ENCODE measurements at places on chromosomes 7 and 10.

GRCh38 chr7:46830-47140, 145.6 kb upstream of the FAM20C start:
- DNase-seq, result no peak
- H3K4me1 ChIP-seq, result no peaks in the 10 kb centered on the region
- no peak overlapping the region for H3K27ac ChIP-seq
- no peak overlapping the region for H3K4me3 ChIP-seq
- H3K27me3 ChIP-seq, result no peaks in the 10 kb centered on the region
- no peaks in the 10 kb centered on the region for H3K36me3 ChIP-seq

DNA sequence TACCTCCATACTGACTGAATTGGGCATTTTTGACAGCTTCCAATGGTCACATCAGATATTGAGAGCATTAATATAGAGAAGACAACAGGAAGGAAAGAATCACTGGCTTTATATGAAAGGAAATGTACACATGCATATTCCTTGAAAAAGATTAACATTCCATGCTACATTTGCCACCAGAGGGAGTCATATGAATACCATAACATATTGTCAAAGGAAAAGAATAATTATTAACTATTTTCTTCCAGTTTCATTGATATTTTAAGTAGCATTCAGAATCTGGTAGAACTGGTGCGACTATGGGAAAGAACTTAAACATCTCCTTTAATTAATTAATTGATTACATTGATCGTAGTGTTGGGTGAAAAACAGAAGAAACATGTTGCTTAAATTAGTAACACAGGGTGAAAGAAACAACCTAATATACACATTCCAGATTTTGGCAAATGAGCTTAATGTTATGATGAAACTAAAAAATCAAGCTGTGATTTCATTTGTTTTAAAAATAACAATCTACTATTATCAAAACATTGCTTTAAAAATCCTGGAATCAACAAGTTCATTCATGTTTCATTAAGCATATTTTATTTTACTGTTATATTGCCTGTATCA, 71.5 kb downstream of the GPR85 start:
- H3K27me3 ChIP-seq, result no peaks in the 10 kb centered on the region
- H3K4me1 ChIP-seq, result no peaks in the 10 kb centered on the region
- no peak for DNase-seq
- H3K27ac ChIP-seq, result no peak overlapping the region
- H3K36me3 ChIP-seq, result no peaks in the 10 kb centered on the region

- no peaks in the 10 kb centered on the region for H3K36me3 ChIP-seq
- no peak for DNase-seq
- H3K27me3 ChIP-seq, result no peaks in the 10 kb centered on the region
Measured at GRCh38 chr10:987620-987869, 689 bp upstream of the GTPBP4 start.

GRCh38 chr10:115417585-115418265, 324.6 kb downstream of the ATRNL1 start:
- DNase-seq, result no peak
- no peaks in the 10 kb centered on the region for H3K4me1 ChIP-seq
- H3K4me3 ChIP-seq, result no peak overlapping the region
- H3K27ac ChIP-seq, result no peak overlapping the region

GRCh38 chr10:60388709-60389301, 870 bp downstream of the ANK3 start:
- no peaks in the 10 kb centered on the region for H3K36me3 ChIP-seq
- DNase-seq, result no peak
- H3K4me3 ChIP-seq, result no peak overlapping the region
- H3K4me1 ChIP-seq, result peaks cover 8% of the 10 kb centered on the region

DNA sequence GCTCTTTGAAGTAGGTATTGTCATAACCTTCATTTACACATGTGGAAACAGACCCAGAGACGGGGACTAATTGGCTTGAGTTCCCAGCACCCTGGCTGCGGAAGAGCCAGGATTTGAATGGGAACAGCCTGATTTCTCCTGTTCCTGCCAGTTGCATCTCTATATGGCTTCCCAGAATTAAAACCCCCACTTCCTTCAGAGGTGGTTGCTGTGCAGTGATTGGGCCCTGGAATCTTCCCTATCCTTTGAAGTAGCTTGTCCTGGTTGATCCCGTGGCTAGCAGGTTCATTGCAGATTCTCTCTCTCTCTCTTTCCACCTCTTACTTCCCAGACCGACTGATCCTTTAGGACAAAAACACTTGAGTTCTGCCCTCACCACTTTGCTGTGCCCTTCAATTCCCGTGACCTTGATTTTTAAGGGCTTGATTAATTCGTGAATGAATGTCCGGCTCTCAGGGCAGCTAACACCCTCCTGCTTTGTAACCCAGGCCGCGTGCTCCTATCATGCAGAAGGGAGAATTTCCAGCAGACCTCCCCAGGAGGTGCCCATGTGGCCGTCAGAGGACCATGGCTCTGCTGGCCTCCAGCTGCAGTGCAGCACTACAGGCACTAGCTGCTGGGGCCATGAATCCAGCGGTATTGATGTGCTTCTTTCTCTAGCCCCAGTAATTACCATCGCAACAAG, 120.6 kb upstream of the AGK start:
- no peak overlapping the region for H3K4me3 ChIP-seq
- no peaks in the 10 kb centered on the region for H3K27me3 ChIP-seq
- no peaks in the 10 kb centered on the region for H3K36me3 ChIP-seq
- H3K27ac ChIP-seq, result no peak overlapping the region

GRCh38 chr10:45997994-45998763, 25.9 kb downstream of the TIMM23 start:
- no peak for DNase-seq
- H3K4me1 ChIP-seq, result no peaks in the 10 kb centered on the region

DNA sequence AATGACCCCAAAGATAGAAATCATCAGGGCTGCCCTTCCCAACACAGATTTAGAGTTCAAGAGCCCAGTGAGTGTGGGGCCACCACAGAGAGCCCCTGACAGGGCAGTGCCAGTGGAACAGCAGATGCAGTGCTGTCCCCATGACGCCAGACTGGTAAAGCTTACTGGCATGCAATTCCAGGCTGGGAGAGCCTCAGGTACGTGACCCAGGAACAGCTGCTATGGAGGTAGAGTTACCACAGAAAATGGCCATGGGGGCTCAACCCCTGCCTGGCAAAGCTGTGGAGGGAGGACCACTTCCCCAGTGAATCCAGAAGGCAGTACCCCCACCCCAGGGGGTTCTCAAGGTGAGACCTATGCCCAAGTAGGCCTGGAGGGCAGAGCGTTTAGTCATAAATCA, 228.5 kb downstream of the POLR1F start:
- no peaks in the 10 kb centered on the region for H3K4me1 ChIP-seq
- no peak for DNase-seq
- H3K27ac ChIP-seq, result no peak overlapping the region
- H3K4me3 ChIP-seq, result no peak overlapping the region

- H3K4me3 ChIP-seq, result no peak overlapping the region
- H3K36me3 ChIP-seq, result no peaks in the 10 kb centered on the region
Measured at GRCh38 chr7:124101173-124101768, 68.4 kb upstream of the TMEM229A start.

GRCh38 chr10:108052981-108053380, 888.5 kb upstream of the SORCS1 start:
- H3K27ac ChIP-seq, result no peak overlapping the region
- no peaks in the 10 kb centered on the region for H3K4me1 ChIP-seq
- no peak for DNase-seq
- H3K36me3 ChIP-seq, result no peaks in the 10 kb centered on the region
- no peak overlapping the region for H3K4me3 ChIP-seq

DNA sequence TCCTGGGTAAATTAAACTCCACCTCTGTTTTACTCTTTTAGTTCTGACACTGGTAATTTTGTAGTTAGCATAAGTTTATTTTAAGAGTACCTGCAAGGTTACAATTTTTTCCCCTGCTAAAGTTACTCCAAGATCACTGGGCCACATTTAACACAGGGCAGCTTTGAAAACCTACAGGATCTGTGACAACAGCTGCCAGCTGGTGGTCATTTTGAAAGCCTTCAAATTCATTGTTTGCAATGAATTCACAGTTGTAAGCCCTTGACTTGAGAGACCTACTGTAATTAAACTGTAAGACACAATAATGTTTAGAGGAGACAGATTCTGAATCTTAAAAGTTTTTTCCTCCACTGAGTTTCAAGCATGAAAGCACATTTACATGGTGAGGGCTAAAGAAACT, 129.6 kb downstream of the CNOT4 start:
- no peak overlapping the region for H3K4me3 ChIP-seq
- no peak overlapping the region for H3K27ac ChIP-seq
- no peak for DNase-seq
- H3K27me3 ChIP-seq, result no peaks in the 10 kb centered on the region
- no peaks in the 10 kb centered on the region for H3K36me3 ChIP-seq
- H3K4me1 ChIP-seq, result no peaks in the 10 kb centered on the region

GRCh38 chr10:98556061-98556460, 109.3 kb upstream of the HPS1 start:
- no peaks in the 10 kb centered on the region for H3K4me1 ChIP-seq
- no peak for DNase-seq
- no peak overlapping the region for H3K4me3 ChIP-seq
- H3K27me3 ChIP-seq, result no peaks in the 10 kb centered on the region
- H3K27ac ChIP-seq, result no peak overlapping the region
- no peaks in the 10 kb centered on the region for H3K36me3 ChIP-seq

- no peak overlapping the region for H3K4me3 ChIP-seq
- no peaks in the 10 kb centered on the region for H3K4me1 ChIP-seq
- no peaks in the 10 kb centered on the region for H3K36me3 ChIP-seq
- H3K27ac ChIP-seq, result no peak overlapping the region
- no peak for DNase-seq
Measured at GRCh38 chr10:106816318-106817085, 348.0 kb downstream of the SORCS1 start.

GRCh38 chr7:121519548-121520521, 123.7 kb upstream of the FAM3C start:
- no peaks in the 10 kb centered on the region for H3K4me1 ChIP-seq
- no peaks in the 10 kb centered on the region for H3K27me3 ChIP-seq
- no peaks in the 10 kb centered on the region for H3K36me3 ChIP-seq
- DNase-seq, result no peak

GRCh38 chr10:97676770-97677581, 10.1 kb downstream of the AVPI1 start:
- no peak overlapping the region for H3K4me3 ChIP-seq
- H3K27me3 ChIP-seq, result no peaks in the 10 kb centered on the region
- peak overlapping the region; percentile 27 for H3K27ac ChIP-seq
- no peak for DNase-seq

DNA sequence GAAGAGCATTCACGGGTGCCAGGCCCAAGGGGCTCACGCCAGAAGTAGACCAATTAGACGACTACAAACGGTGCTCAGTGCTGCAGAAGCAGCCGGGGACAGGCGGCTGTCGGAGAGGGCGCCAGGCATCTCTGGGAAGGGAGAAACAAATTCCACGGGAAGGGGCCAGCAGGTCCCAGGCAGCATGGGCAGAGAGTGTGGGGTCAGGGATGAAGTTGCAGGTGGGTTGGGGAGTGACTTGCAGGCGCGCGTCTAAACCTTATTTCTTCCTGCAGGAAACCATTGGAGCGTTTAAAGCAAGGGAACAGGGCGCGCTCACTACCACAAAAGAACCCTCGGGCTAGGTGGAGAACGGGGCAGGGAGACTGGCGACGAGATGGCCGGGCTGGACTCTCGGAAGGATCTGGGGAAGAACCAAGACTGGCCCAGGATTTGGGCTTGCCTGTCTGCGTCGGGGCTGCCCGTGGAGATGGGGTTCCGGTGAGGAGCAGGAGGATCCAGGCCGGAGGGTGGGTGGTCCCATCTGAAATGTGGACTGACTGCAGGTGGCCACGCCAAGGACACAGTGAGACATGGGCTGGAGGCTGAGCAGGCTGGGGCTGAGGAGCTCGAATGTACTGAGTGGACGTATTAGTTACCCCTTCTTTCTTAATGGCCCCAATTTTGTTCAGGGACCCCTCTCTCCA, 116.3 kb upstream of the DIP2C start:
- no peaks in the 10 kb centered on the region for H3K27me3 ChIP-seq
- no peaks in the 10 kb centered on the region for H3K36me3 ChIP-seq
- no peak overlapping the region for H3K4me3 ChIP-seq
- DNase-seq, result no peak
- H3K27ac ChIP-seq, result no peak overlapping the region

- no peak for DNase-seq
- H3K36me3 ChIP-seq, result no peaks in the 10 kb centered on the region
- H3K27me3 ChIP-seq, result no peaks in the 10 kb centered on the region
- no peak overlapping the region for H3K27ac ChIP-seq
- H3K4me3 ChIP-seq, result no peak overlapping the region
Measured at GRCh38 chr10:118496525-118496924, 98.9 kb downstream of the PRLHR start.

DNA sequence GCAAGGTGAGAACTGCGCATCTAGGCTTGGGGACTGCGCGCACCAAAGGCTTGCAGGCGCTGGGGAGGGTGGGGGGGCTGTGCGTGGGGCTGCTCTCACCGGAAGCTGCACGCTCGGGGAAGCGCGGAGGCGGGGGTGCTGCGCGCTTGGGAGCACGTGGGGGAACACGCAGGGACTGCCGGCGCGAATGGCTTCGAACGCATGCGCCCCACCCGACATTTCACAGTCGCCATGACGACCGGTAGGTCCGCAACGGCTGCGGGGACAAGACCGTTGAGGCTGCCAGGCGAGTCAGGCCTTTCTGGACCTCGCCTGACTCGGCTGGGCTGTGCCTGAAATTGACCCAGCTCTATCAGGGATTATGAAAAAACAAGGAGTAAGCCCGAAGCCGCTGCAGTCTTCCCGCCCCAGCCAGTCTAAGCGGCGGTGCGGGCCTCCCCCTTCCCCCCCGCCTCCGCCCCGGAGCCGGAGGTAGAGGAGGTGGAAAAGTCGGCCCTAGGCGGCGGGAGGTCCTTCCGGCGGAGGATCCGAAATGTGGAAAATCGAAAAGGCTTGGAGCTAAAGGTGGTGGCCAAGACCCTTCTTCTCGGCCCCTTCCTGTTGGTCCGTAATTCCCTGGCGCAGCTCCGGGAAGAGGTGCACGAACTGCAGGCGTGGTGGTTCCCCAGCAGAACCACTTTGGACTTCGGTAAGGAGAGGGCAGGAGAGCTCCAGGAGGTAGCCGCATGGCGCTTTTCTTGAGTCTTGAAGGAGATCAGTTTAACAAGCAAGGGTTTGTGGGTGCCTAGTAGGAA, 34.9 kb upstream of the STEAP1 start:
- no peak for DNase-seq
- peaks cover 13% of the 10 kb centered on the region for H3K4me1 ChIP-seq
- peak overlapping the region; percentile 41 for H3K4me3 ChIP-seq

DNA sequence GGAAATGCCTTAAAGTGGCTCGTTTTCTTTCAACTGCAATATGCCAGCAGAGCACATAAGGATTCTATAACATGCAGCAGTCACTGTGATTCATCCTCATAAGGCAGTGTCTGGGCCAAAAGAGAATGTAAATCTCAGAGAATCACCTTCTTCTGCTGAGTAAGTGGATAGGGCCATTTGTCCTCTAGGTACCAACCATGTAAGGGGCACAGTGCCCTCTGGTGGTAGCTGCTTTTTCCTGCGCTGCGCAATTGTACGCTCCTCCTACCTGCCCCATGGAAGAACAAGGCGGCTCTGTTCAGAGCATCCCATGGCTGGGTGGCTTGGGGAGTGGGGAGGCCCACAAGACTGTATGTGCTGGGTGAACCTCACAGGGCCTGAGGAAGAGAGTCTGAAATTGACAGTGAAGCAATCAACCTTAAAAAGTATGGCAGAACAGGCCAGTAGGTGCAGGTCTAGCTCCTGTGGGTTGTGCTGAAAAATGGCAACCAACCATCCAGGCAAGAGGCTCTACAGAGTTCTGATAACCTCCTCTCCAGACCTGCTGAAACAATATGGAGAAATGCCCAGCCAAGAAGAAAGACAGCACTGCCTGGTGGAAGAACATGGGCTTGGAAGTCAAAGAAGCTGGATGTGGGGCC, 78.6 kb upstream of the C10orf90 start:
- no peak overlapping the region for H3K27ac ChIP-seq
- no peak for DNase-seq
- H3K4me1 ChIP-seq, result no peaks in the 10 kb centered on the region
- H3K36me3 ChIP-seq, result no peaks in the 10 kb centered on the region
- no peaks in the 10 kb centered on the region for H3K27me3 ChIP-seq
